Esophagus squamous epithelium (tissue), 5 donors: ENCODE measurements at places on chromosomes 12 and 14. TPM values are rescaled to one million over a fixed set of nuclear protein-coding genes. Genes with fewer than 3 reads are reported as not detected.
A peak's percentile ranks its signal among the peaks of the same experiment; 100 is the strongest.

The GYS2 gene
- total RNA-seq: 2.7 TPM

DNA sequence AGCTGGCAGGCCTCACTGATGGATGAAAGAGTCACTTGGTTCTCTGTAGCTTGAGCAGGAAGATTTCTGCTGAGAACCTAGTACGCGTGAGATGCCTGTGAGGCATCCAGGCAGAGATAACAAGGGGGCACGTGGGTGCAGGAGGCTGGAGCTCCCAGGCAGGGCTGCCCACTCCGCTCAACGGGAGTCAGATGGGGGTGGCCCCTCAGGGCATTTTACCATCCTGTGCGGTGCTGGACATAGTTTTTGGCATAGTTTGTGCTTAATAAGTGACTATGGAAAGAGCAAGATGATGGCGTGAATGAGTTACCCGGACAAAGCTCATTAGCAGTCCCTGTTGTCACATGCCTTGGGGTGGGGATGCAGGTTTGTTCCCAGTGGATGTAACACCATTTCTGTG, 182.8 kb downstream of the TSPAN9 start:
- no peak for DNase-seq
- H3K27me3 ChIP-seq: no peaks in the 10 kb centered on the region
- H3K4me1 ChIP-seq: peaks cover 11% of the 10 kb centered on the region
- H3K4me3 ChIP-seq: no peak overlapping the region
- H3K36me3 ChIP-seq: no peaks in the 10 kb centered on the region
- no peak overlapping the region for H3K27ac ChIP-seq

GRCh38 chr12:120125792-120126634, 9.5 kb upstream of the RAB35 start:
- peak overlapping the region; percentile 52 for H3K27ac ChIP-seq
- H3K36me3 ChIP-seq: peaks cover 12% of the 10 kb centered on the region
- peaks cover 24% of the 10 kb centered on the region for H3K4me1 ChIP-seq
- H3K27me3 ChIP-seq: no peaks in the 10 kb centered on the region

GRCh38 chr12:41339784-41340183, 151.7 kb downstream of the PDZRN4 start:
- no peaks in the 10 kb centered on the region for H3K4me1 ChIP-seq
- H3K4me3 ChIP-seq: no peak overlapping the region
- H3K27me3 ChIP-seq: no peaks in the 10 kb centered on the region
- H3K27ac ChIP-seq: no peak overlapping the region
- no peaks in the 10 kb centered on the region for H3K36me3 ChIP-seq

- no peaks in the 10 kb centered on the region for H3K27me3 ChIP-seq
- no peaks in the 10 kb centered on the region for H3K4me1 ChIP-seq
- no peaks in the 10 kb centered on the region for H3K36me3 ChIP-seq
- H3K4me3 ChIP-seq: no peak overlapping the region
- no peak for DNase-seq
These were observed 37.1 kb downstream of the TMEM30B start for GRCh38 chr14:61244009-61244408.

The MTRFR gene
- total RNA-seq: 6.8 TPM

The TXNDC16 gene
- total RNA-seq: 6.1 TPM

- no peak overlapping the region for H3K4me3 ChIP-seq
- H3K27ac ChIP-seq: peak overlapping the region; percentile 39
- H3K36me3 ChIP-seq: no peaks in the 10 kb centered on the region
- no peaks in the 10 kb centered on the region for H3K27me3 ChIP-seq
These were observed 99.9 kb downstream of the TMTC3 start for GRCh38 chr12:88241862-88242570.

DNA sequence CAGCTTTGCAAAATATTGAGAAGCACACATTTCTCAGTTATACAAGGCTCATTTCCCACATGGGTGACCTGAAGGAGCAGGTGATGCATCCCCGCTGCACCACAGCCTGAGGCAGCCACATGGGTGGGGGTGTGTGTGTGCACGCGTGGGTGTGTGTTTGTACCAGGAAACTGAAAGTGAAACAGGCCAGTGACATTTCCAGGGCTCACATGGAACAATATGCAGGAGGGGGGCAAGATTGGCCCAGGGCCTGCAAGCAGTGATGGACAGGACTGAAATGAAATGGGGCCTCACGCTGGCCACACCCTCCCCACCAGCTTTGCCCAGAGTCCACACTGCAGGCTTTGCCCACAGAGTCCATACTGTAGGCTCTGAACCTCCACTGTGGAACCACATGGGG, 154.2 kb upstream of the PARP11 start:
- H3K27ac ChIP-seq: no peak overlapping the region
- H3K4me3 ChIP-seq: no peak overlapping the region
- H3K36me3 ChIP-seq: no peaks in the 10 kb centered on the region
- no peak for DNase-seq

GRCh38 chr12:41869432-41869831, 275.2 kb downstream of the GXYLT1 start:
- DNase-seq: no peak
- no peak overlapping the region for H3K27ac ChIP-seq
- no peaks in the 10 kb centered on the region for H3K4me1 ChIP-seq

GRCh38 chr12:55694188-55694515, 13.6 kb downstream of the ITGA7 start:
- H3K36me3 ChIP-seq: no peaks in the 10 kb centered on the region
- no peaks in the 10 kb centered on the region for H3K27me3 ChIP-seq
- H3K4me1 ChIP-seq: no peaks in the 10 kb centered on the region
- H3K27ac ChIP-seq: no peak overlapping the region
- no peak for DNase-seq
- H3K4me3 ChIP-seq: no peak overlapping the region

DNA sequence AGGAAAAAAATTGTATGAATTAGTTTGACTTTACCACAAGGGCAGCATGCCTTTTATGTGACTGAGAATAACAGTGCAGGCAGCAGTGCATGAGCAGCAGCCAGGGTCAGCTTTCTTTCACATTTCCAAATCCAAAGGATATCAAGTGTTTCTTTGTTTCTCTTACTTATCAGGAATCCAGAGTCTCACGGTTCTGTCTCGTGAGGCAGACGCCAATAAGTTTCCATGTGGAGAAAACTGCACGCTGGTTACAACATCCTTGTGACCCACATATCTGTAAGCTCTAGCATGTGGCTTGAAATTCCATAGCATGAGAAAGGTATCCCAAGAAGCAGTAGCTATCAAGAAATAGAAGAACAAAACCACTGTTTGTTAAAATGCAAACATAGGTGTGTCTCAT, 27.6 kb downstream of the GALNT4 start:
- no peak overlapping the region for H3K27ac ChIP-seq
- DNase-seq: no peak
- no peaks in the 10 kb centered on the region for H3K4me1 ChIP-seq
- peaks cover 6% of the 10 kb centered on the region for H3K36me3 ChIP-seq

The TAS2R13 gene
- not detected for total RNA-seq
